ENCODE measurements at places on chromosomes 5 and 9.

DNA sequence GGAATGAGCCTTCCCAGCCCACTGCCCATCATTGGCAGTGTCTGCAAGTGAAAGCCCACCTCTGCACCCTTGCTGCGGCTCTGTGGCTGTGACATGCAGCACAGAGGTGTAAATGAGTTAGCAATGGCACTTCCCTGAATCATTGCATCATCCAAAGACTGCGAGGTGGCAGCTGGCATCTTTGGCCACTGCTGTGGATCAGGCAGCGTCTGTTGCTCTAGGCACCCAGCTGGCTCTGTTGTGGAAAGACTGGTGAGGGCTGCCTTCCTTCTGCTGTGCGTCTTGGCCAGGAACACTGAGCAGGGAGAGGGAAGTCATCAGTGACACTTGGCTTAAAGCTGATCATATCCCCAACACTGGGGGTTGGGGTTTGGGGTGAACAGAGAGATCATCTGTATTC is 64.5 kb downstream of the MFAP3 start:
- DNase-seq: no peak

DNA sequence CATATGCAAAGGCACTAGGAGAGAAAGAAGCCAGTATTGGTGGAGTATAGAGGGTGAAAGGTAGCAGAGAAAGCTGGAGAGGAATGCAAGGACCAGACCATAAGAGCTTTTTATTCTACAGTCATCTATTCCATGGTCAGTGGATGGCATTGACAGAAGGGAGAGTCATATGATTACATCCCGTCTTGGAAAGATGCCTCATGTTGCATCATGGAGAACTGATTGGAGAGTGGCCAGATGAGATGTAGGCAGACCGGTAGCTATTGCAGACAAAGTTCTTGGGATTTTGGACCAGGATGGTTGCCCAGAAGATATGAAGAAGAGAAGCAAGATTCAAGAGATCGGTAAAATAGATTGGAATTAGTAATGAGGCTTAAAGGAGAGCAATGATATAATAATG is 260.7 kb downstream of the CHSY3 start:
- DNase-seq: no peak

GRCh38 chr5:84032324-84032723 is 311.7 kb upstream of the HAPLN1 start:
- no peak for DNase-seq

DNA sequence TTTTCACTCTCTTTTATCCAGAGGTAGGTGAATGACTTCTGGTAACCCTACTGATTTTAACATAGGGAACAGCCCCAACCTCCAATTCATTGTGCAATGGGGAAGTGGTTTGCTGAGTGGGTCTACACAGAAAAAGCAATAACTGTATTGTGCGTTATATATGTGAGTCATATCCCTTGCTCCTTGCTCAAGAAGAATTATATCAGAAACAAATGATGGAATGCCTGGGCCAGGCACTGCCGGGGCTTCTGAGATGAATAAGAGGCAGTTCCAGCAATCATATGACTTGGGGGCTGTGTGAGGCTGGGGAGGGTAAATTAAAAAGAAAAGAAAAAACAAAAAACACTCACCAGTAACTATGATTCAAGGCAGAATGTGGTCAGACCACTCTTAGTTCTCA is 79.2 kb upstream of the ABCA1 start:
- DNase-seq: no peak

DNA sequence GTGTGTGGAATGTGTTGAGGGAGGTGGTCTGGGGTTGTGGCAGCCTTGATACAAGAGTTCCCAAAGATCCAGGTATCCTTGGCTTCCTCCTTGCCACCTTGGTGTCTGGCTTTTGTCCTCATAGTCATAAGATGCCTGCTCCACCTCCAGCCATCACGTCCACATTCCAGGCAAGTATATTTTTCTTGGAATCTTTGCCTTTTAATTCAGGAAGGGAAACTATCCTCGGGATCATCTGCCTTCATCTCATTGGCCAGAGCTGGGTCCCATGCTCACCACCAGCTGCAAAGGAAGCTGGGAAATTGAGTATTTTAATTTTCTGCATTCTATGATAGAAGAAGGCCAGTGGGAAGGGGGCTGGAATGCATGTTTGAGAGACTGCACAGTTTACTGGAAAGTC is 186.7 kb downstream of the C9orf50 start:
- DNase-seq: no peak

DNA sequence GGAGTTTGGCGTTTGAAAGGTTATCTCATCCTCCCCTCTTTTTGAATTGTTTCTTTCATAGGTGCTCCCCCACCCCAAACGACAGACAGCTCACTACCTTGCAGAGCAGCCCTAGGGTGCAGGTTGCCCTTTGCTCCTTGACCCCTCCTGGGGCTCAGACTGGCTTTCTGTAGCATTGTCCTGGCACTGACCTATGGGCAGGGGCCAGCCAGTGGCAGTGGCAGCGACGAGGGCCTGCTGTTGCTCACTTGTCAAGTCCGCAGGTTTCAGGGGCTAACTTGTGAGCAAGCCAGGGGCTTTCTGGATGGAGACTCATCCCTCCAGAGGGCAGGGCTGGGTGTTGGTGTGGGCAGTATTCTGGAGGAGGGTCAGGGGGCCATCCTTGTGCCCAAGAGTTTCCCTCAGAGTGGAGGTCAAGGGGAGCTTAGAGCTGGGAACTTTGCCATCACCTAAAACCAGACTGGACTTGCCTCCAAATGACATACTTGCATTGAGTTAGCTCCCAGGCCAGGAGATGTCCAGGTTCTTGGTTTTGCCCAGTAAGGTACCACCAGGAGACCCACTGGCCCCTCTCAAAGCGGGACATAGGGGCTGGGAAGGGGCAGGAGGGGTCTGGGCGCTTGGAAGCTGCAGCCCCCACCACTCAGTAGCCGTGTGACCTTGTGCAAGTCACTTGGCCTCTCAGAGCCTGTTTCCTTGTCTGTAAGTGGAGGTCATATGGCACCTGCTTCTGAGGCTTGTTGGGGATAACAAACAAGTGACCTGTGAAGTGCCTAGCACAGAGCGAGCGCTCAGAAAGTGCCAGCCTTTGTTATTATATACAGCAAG is 53.5 kb upstream of the CDKN2AIPNL start:
- no peak for DNase-seq

DNA sequence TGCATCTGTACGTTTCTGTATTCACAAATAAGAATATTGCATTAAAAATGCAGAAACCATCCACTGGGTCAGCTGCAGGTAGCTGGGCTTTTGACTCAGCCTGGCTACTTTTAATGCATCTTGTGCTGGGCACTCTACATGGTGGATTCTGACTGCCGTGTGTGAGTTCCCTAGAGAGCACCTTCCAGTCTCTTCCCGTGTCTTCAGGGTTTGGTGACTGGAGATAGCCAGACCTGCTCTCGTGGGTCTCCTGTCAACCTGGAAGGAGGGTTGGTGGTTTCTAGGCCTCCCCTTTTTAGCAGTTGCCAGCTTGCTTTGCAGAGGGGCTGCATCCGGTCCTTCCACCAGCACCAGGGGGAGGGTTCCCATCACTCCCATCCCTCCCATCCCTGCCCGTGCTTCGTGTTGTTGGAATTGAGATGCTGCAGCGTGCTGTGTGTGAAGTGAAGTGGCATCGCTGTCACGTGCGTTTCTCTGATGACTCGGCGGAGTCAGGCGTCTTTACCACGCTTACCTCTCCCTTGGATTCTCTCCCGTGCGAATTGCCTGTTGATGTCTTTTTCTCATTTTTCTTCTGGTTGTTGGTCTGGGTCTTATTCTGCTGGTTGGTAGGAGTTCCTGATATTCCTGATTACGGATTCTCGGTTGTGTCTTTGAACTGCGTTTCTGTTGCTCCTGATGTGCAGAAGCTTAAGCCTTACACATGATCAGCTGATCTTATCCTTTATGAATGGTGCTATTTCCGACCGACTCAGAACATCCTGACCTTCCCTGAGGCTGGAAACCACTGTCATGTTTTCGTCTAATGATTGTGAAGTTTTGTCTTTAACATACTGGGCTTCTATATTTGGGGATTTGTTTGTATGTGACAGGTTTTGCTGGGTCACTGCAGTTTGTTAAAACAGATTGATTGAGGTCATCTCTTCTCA is 16.9 kb downstream of the FBXW5 start:
- DNase-seq: no peak

DNA sequence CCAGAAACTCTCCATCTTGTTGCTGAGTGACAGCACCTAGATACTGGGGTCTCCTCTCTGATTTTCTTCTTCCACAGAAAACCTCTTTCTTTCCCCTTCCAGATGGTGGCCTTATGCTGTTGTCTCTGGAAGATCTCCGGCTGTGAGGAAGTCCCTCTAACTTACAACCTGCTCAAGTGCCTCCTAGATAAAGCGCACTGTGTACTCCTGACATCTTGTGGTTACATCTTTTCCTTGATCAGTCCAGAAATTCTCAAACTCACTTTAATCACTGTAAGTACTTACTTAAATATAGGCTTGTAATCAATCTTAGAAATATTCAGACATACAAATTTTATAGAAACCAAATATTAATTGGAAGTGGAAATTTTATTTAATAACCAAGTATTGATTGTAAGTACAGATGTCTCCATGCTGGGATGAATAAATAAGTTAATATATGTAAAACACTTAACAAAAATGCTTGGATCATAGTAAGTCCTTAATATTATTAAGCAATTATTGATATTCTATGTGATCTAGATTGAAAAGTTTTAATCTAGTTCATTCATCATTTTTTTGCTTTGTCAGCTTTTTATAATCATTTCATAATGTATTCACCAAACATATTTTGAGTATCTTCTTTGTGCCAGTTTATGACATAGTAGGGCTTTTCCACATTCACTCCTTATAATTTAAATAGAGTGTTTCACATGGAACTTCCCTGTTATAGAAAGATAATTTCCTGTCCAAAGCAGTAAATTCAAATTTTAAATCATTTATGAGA is 1381.4 kb upstream of the CDH6 start:
- no peak for DNase-seq

DNA sequence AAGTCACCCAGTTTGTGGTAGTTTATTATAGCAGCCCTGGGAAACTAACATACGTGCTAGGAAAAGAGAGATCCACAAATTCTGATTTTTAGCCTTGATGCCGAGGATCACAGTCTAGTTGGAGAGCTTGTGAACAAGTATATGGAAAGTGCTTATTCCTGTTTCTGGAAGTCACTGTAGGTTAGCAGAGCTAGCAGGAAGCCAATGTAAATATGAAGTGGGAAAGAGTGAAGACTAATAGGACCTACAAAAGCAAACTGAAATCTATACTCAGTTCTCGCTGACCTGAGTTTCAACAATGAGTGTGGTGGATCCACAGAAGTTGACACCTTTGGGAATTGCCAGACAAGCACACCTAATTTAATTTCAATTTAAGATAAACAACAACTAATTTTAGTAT is 254.9 kb downstream of the PLK2 start:
- DNase-seq: no peak

GRCh38 chr9:109119439-109120203 is at the start of gene TMEM245:
TSS of gene TMEM245 (minus strand) at chr9:109119947. CDS start at chr9:109119913, 34 bp downstream.
- DNase-seq: peak; percentile 93

DNA sequence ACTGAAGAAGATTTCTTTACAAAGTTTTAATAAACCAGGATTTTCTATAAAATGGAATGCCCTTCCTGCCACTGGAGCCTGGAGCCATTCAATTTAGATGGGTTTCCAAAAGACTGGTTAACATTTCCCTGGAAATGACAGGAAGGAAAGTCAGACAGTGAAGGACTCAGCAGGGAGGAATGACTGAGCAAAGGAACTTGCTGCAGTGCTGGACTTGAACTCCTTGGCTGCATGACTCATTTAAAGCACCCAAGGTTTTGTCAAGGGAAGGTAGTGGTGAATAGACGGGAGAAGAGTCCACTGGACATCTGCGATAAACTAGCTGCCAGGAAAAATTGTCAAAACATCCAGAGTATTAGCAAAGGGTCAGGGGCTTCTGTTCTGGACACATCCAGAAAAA is 163.8 kb upstream of the SLC28A3 start:
- DNase-seq: no peak

DNA sequence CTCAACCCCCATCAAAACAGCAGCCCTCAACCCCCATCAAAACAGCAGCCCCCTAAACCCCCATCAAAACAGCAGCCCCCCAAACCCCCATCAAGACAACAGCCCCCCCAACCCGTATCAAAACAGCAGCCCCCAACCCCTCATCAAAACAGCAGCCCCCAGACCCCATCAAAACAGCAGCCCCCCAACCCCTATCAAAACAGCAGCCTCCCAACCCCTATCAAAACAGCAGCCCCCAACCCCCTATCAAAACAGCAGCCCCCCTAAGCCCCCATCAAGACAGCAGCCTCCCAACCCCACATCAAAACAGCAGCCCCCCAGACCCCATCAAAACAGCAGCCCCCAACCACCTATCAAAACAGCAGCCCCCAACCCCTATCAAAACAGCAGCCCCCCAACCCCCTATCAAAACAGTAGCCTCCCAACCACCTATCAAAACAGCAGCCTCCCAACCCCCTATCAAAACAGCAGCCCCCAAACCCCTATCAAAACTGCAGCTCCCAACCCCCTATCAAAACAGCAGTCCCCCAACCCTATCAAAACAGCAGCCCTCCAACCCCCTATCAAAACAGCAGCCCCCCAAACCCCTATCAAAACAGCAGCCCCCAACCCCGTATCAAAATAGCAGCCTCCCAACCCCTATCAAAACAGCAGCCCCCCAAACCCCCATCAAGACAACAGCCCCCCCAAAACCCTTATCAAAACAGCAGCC is 1.2 kb downstream of the TPPP start:
- DNase-seq: no peak

DNA sequence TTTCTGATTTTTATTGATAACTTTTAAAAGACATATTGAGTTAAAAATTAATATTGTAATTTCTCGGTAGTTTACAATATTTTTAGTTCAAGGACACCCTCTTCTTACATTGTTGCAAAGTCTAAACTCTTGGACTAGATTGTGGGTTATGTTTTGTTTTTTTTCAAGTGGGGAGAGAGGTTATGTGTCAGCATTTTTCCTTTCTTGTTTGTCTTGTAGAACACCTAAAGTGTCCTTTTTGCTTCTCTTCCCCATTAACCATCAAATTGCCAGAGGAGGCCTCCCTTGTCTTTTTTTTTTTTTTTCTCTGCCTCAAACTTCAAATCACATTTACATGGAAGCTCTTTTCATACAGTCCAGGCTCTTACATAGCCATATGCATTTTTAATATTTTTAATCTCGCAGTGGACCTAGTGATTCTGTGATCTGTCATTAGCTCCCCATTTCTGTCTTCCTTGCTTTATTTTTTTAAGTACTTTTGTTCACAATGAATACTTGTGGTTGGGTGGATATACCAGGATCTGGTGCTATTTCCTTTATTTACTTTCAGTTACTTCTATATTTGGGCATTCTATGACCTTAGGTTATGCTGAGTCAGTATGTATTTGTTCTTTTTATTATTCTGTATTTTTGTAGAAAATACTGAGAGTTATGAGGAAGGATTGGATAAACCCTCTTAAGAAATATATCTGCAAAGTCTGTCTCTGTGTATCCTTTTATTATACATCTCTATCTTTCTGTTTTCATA is 2280.6 kb upstream of the ACO1 start:
- no peak for DNase-seq

DNA sequence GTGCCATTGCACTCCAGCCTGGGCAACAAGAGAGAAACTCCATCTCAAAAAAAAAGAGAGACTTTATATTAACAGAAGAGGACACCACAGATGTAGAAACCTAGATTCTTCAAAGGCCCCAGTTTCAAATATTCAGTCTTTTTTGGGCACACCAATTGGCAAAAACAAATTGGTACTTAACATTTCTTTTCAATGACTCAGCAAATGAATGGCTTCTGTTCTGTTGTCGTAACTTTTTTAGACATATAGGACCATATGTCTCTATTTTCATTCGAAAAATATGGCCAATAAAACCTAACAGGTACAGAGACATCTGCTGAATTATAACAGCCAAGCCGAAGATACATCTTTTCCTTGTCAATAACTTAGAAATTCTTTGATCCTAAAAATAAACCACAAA is 212.8 kb downstream of the EBF1 start:
- DNase-seq: no peak

GRCh38 chr5:136199408-136199807 is 6.4 kb upstream of the SMIM32 start:
- DNase-seq: no peak
